ENCODE measurements at places on chromosomes 5 and 9. TPM values are rescaled to one million over a fixed set of nuclear protein-coding genes. Genes with fewer than 3 reads are reported as not detected.

The SPATA31A7 gene
- not detected for total RNA-seq

The PCDHGB5 gene
- total RNA-seq = 6.3 TPM

The SNCB gene
- total RNA-seq = not detected

DNA sequence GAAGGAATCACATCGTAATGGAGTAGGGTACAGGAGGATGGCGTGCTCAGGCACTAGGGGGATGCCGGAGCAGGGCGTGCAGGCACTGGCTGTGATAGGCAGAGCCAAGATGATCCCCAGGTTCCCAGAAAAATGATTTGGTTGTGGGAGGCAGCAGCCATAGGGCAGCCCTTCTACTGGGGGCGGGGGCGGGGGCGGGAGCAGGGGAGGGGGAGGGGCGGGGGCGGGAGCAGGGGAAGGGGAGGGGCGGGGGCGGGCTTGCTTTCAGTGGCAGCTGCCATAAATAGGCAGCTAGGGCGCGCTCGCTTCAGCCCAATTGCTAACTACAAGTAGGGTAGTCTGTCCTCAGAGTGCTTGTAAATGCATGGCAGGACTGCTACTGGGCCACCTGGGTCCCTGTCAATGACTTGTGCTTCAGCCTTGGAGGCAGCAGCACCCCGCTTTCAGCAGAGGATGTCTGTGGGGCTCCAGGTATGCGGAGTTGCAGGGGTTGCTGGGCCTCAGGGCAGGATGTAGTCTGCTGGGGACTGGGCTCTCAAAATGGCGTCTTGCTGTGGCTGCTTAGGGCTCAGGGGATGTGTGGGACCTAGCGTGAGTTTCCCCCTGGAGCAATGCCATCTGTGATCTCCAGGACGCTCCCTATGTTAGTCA lies 354.3 kb downstream of the RAB3C start:
- DNase-seq = no peak
- H3K27ac ChIP-seq = no peak overlapping the region
- H3K4me1 ChIP-seq = no peaks in the 10 kb centered on the region
- no peaks in the 10 kb centered on the region for H3K36me3 ChIP-seq

GRCh38 chr5:132681983-132682382 lies 8.2 kb downstream of the IL4 start:
- DNase-seq = no peak
- H3K4me3 ChIP-seq = no peak overlapping the region
- H3K4me1 ChIP-seq = no peaks in the 10 kb centered on the region
- no peak overlapping the region for H3K27ac ChIP-seq

GRCh38 chr5:82325155-82325554 lies 47.0 kb upstream of the RPS23 start:
- no peaks in the 10 kb centered on the region for H3K4me1 ChIP-seq
- no peak for DNase-seq
- H3K4me3 ChIP-seq = no peak overlapping the region
- H3K27ac ChIP-seq = no peak overlapping the region
- H3K36me3 ChIP-seq = no peaks in the 10 kb centered on the region

- peaks cover 25% of the 10 kb centered on the region for H3K27me3 ChIP-seq
- DNase-seq = no peak
- H3K36me3 ChIP-seq = no peaks in the 10 kb centered on the region
- no peaks in the 10 kb centered on the region for H3K4me1 ChIP-seq
- no peak overlapping the region for H3K27ac ChIP-seq
Measured at GRCh38 chr5:1392801-1393565, 48.1 kb upstream of the CLPTM1L start.

DNA sequence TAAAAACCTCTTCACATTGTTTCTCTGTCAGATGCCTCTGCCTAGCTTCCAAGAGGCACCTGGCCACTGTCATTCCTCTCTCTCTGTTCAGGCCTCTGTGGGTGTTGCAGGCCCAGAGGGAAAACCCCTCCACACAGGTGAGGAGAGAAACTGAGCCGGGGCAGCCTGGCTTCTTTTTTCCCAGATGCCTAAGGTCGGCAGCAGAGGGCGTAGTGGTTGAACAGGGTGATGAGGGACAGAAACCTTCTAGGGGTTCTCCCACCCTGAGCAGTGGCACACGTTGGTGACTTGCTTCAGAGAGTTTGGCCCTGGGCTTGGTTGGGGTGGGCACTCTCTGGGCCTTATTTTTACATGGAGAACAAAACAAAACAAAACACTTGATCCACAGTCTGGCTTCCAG lies 12.2 kb downstream of the IL9 start:
- H3K4me3 ChIP-seq = no peak overlapping the region
- H3K27me3 ChIP-seq = no peaks in the 10 kb centered on the region
- H3K4me1 ChIP-seq = peaks cover 12% of the 10 kb centered on the region
- H3K27ac ChIP-seq = no peak overlapping the region
- no peak for DNase-seq
